Sciatic nerve (tissue), 2 donors: ENCODE measurements at places on chromosomes 7 and 10. TPM values are rescaled to one million over a fixed set of nuclear protein-coding genes. Genes with fewer than 3 reads are reported as not detected.

The CARD11 gene
- 3.9 TPM for total RNA-seq

The PDE6C gene
- not detected for total RNA-seq

The AGAP6 gene
- total RNA-seq = 18.5 TPM

- no peak for DNase-seq
These were observed 43.3 kb downstream of the NRAP start for GRCh38 chr10:113620511-113620910.

DNA sequence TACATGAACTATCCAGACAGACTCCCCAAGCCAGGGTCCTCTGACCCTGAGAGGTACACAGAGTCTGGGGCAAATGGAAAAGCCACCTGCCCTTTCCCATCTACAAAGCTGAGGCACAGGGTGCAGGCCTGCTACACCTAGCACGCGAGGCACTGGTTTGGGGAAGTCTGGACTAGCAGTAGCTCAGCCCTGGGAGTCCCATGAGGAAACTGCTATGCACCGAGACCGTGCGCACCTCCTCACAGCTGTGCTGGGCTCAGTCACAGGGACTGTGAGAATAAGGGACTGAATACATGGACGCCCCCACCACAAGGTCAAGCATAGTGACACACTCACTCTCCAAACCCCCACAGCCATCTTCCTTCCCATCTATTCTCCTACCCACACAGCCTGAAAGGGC, 8.2 kb downstream of the MAT1A start:
- no peak for DNase-seq
